ENCODE measurements at places on chromosomes 5 and 9.

DNA sequence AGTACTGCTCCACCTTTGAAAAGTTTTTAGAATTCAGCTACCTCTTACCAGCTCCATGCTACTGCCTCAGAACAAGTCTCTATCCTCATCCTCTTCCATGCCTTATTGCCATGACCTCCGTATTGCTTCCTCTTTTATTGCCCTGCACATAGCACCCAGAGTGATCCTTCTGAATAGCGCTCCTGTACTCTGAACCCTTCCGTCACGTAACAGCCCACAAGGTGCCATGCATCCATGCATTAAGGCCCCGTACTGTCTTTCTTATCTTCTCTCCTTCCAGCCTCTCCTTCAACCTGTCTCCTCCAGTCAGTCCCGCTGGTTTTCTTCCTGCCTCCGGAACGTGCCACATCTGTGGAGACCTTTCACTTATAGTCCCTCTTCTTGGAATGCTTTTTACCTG is 273.3 kb upstream of the SEMA6A start:
- DNase-seq, result no peak

GRCh38 chr9:129478461-129478860 is 142.4 kb downstream of the C9orf50 start:
- DNase-seq, result no peak

GRCh38 chr9:15344191-15344590 is 37.2 kb upstream of the TTC39B start:
- DNase-seq, result no peak

- DNase-seq, result no peak
These were observed 24.8 kb downstream of the CCNJL start for GRCh38 chr5:160287378-160288051.

DNA sequence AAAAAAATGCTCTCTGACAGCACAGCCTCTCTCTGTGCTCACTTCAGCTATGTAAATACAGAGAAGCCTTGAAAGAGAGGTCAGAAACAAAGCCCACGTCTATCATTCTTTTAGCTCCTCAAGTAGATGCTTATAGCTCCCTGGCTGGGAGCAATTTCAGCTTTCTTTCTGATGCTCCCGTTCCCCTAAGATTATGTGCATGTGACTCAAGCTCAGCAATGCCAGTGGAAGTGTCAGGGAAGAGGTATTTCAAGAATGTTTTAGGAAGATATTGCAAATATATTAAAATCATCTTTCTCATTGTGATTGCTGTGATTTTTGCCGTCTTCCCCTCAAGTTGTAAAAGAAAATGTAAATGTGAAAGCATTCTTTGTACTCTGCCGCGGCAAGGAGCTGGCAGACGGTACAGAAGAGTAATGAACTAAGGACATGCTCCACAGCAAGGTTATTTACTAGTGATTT is 1353.7 kb upstream of the ACO1 start:
- no peak for DNase-seq

DNA sequence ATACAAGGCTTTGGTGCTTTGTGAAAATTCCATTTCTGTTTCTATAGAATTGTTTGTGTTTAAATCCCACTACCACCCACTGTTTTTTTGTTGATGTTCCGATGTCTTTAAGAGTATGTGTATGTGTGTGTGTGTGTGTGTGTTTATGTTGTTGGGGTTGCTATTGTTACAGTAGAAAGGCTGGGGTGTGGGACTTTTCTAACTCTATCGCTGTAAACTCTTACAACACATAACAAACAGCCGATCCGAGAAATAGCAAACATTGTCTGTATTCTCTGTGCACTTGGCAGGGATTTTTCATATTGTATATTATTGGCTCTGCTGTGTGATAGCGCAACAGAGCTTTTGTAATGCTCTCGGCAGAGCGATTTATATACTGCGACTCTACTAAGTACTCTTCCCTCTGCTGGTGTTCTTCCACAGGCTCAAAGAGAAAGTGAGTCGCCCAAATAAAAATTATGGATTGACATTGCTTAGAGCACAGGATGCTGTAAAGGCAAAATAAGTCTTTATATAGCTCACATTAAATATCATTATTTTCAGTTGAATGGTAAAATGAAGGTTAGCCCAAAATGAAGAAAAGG is 492.2 kb upstream of the ARRDC3 start:
- DNase-seq, result no peak

DNA sequence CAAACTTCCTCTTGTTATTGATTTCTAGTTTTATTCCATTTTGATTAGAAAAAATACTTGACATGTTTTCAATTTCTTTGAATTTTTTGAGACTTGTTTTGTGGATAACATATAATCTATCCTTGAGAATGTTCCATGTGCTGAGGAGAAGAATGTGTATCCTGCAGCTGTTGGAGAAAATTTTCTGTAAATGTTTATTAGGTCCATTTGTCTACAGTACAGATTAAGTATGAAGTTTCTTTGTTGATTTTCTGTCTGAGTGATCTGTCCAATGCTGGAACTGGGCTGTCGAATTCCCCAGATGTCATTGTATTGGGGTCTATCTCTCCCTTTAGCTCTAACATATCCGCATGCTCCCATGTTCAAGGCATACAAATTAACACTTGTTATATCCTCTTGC is 251.2 kb downstream of the CSNK1G3 start:
- DNase-seq, result no peak

DNA sequence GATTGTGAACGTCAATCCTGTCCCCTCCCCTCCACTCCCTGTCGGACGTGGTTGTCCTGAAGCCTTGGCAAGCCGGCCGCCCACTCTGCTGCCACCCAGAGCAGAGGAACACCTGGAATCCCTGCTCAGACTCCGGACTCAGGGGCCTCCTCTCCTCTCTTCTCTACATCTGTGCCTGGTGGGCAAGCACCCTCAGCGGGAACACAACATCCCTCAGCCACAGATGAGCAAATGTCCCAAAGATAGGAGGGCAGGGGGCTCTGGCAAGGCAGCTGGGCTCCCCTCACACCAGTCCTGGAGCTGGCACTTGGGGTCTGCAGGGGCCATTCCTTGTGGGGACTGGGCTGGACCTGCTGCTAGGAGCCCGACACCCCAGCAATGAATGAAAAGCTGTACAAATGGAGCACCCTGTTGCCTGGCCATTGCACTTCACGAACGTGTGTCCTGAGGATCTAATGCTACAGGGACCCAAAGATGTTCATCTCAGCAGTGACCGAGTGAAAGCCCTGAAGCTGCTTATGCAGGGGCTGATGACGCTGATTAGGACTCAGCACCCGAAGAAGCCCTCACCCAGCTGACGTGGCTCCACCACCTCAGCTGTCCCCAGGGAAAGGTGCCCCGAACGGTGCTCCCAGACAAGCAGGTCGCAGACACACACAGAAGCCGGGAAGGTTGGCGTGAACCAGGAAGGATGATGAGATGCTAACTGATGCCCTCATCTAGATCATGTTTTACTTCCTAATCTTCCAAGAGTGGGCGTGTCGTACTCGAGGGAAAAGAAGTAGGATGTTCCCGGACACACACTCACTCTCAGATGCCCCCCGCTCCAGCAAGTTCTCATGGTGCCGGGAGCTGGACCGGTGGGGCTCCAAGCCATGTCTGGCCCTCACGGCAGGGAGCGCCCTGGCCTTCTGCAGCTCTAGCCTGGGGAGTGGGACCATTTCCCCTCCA is 177.0 kb upstream of the PPP1R26 start:
- no peak for DNase-seq

GRCh38 chr5:159049844-159050315 is 49.8 kb downstream of the EBF1 start:
- no peak for DNase-seq

- no peak for DNase-seq
These were observed 220.5 kb downstream of the CD180 start for GRCh38 chr5:66976108-66976507.

DNA sequence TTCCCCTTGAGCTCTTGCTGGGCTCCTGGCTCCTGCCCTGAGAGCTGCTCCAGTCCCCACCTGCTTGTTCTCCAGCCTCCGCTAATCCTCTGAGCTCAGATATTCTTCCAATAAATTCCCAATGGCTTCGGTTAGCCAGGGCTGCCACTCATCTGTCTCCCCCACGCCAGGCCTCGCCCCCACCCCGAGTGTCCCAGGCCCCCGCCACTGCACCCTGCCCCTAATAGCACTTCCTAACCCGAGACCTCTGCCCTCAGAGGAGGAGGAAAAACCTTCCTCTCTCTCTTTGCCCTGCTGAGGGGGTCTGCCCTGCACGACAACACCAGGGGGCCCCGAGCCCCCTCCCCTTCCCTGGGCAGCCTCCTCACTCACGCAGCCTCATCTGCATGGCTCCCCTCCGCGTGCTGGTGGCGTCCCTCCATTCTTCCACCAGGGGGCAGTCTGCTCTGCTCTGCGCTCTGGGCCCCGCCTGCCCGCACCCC is 5.4 kb upstream of the LCN15 start:
- peak; percentile 74 for DNase-seq

DNA sequence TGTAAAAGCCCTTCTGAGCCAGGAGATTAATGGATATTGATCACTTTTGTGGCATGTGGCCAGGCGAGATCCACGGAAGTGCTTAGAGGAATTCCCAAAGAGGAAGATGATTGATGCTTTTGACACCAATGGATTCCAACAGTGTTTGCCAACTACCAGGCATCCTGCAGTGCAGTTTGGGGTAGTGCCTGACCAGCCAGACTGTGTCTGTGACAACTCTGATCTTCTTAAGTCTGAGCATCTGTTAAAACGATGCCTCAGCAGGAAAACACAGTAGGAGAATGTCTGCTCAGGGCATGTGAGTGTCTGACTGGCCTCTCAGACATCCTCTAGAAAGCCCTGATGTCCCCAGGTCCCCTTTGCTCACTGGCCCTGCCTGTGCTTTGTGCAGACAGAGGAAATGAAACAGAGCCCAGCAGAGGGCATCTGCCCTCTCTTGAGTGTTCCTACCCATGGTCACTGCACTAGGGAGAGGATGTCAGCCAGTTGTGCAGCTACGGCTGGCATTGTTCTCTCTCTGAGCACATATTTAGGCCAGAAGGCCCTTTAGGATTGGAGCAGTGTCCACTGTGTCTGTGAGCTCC is 57.0 kb downstream of the TRPC7 start:
- DNase-seq, result no peak

DNA sequence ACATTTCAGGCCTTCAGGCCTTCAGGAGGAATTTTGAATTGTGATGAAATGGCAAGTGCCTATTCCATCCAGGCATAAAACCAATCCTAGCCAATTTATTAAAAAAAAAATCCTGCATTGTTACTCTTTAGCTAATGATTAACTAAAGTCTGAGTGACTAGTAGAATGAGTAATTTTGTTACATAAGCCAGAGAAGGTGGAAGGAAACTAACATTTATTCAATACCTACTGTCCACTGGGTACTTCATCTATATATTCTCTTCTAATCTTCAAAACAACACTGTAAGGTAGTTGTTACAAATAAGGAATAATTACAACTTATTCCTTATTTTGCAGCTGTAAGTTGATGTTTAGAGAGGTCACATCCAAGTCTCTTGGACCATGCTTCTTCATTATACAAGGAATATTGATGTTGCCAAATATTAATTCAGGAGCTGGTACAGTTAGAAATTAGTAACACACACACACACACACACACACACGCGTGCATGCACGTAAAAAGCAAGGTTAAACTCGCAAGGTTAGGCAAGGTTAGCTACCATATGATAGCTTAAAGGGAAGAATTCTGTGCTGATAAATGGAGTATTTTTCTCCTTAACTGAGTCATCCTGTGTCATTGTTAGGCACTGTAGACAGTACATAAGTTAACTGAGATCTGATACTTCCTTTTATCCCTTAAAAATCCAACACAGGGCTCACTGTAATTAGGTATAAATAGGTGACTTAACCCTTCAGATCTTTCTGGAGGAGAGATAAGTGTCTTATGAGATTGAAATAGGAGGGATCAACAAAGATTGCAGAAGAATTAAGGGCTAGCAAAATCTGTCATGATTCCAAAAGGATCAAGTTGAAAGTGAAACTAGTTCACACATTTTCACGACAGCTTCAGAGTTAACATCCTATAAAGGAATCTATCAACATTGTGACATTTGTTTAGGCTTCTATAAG is 596.9 kb downstream of the PDE4D start:
- no peak for DNase-seq

GRCh38 chr5:135502836-135503520 is 32.8 kb downstream of the NEUROG1 start:
- DNase-seq, result no peak

- no peak for DNase-seq
These were observed 63.9 kb downstream of the TTC39B start for GRCh38 chr9:15243081-15243480.

DNA sequence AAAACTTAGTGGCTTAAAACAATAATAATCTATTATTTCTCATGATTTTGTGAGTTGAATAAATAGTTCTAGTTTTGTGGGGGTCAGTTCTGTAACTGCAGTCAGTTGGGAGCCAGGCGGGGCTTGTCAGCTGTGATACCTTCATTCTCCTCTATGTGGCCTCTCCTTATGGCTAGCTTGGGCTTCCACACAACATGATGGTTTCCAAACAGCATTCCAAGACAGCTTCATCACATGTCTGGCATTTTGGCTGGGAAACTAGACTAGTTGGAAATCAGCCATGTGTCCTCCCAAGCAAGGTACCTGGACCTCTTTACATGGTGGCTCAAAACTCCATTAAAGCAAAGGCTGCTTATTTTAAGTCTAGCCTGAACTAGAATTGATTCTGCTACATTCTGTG is 61.4 kb upstream of the RANBP3L start:
- no peak for DNase-seq

- DNase-seq, result no peak
These were observed 7.1 kb downstream of the PRUNE2 start for GRCh38 chr9:76898786-76899185.

- DNase-seq, result no peak
These were observed 665.4 kb downstream of the MAT2B start for GRCh38 chr5:164170814-164171213.

DNA sequence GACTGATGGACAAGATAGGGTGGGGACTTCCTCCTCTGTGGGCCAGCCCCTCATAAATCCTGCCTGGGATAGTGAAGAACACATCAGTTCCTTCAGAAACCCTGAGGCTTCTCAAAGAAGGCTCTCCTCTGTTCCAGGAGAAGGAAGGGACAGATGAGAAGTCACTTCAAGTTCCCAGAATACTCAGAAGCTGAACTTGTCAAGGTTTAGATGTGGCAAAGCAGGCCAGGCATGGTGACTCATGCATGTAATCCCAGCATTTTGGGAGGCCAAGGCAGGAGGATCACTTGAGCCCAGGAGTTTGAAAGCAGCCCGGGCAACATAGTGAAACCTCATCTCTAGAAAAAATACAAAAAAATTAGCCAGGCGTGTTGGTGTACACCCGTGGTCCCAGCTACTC is 38.5 kb downstream of the STOM start:
- DNase-seq, result no peak

GRCh38 chr5:107523029-107523680 is 147.6 kb downstream of the EFNA5 start:
- no peak for DNase-seq

GRCh38 chr5:119420169-119420568 is 32.1 kb upstream of the HSD17B4 start:
- DNase-seq, result no peak

GRCh38 chr5:54178207-54178606 is 132.2 kb downstream of the ARL15 start:
- DNase-seq, result no peak
